Mesothelial cell of epicardium (in vitro differentiated cells): ENCODE measurements at places on chromosomes 4 and X. TPM values are rescaled to one million over a fixed set of nuclear protein-coding genes. Genes with fewer than 3 reads are reported as not detected.

The CT47A1 gene
- not detected in 3 replicates for total RNA-seq

The NUDT11 gene
- total RNA-seq, result 16.2 to 18.1 TPM (median 17.1 TPM) in 3 replicates

The FRMPD3 gene
- 0.29 to 0.42 TPM (median 0.38 TPM) in 3 replicates for total RNA-seq

The CENPVL2 gene
- 0.31 to 0.68 TPM (median 0.49 TPM) in 3 replicates for total RNA-seq

The BBS12 gene
- total RNA-seq, result 2.3 to 3.2 TPM (median 2.9 TPM) in 3 replicates

The SLITRK4 gene
- 1.5 to 2.1 TPM (median 1.6 TPM) in 3 replicates for total RNA-seq

The PASD1 gene
- not detected in 3 replicates for total RNA-seq

The SLC9A7 gene
- 13.6 to 14.3 TPM (median 14.1 TPM) in 3 replicates for total RNA-seq

The MAGEA1 gene
- not detected in 3 replicates for total RNA-seq

The TCEAL3 gene
- total RNA-seq, result 11.9 to 13.0 TPM (median 11.9 TPM) in 3 replicates

The UCP1 gene
- not detected in 3 replicates for total RNA-seq

The CLCN5 gene
- 52.0 to 54.7 TPM (median 53.0 TPM) in 3 replicates for total RNA-seq
